ENCODE measurements at places on chromosomes 3 and 15.

DNA sequence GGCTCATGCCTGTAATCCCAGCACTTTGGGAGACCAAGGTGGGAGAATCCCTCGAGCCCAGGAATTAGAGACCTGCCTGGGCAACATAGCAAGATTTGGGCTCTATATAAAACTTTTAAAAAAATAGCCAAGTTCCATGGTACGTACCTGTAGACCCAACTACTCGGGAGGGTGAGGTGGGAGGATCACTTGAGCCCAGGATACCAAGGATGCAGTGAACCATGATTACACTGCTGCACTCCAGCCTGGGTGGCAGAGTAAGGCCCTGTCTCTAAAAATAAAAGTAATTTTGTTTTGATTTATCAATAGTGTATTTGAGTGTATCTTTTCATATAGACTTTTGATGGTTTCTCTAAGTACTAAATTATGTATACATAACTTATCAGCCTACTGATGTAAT lies 63.1 kb downstream of the LSM3 start:
- DNase-seq: no peak

GRCh38 chr3:135128818-135129217 lies 333.8 kb downstream of the EPHB1 start:
- no peak for DNase-seq

- no peak for DNase-seq
Measured at GRCh38 chr3:76509179-76509830, 530.6 kb upstream of the ROBO2 start.

DNA sequence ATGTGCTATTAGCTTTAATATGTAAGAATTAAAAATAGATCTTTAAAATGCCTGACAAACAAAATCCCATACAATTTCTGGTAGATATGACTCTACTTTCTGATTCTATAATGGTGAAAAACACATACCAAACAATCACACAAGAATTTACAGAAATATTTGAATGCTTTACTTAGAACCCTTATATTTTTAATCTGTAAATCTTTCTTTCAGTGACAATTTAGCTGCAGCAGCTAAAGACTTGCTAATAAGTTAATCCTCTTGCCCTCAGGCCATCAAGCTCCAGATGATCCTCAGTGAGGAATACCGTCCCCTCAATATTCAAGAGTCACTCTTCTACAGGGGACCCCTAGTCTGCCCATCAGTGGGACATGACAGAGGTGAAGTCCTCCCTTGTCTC lies 55.6 kb downstream of the C3orf80 start:
- no peak for DNase-seq

- DNase-seq: no peak
Measured at GRCh38 chr3:66314455-66314854, 93.7 kb downstream of the SLC25A26 start.

DNA sequence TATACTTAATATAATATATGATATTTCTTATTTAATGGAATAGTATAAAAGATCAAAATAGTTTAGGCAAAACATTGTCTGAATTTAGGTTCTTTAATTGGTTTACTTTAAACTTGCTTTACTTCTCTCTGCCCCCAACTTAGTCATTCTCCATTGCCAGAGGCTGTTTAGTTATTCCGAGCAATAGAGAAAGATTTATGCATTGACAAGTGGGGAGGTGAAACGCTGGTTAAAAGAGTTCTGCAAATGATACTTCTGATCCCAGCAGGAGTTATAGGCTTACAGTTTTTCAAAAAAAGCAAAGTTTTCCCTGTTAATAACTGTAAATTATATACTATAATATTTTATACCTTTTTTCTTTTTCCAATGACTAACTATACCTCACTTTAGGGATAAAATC lies 145.4 kb downstream of the EPHA3 start:
- DNase-seq: no peak

GRCh38 chr3:64033069-64033468 lies 9.8 kb upstream of the PSMD6 start:
- no peak for DNase-seq

DNA sequence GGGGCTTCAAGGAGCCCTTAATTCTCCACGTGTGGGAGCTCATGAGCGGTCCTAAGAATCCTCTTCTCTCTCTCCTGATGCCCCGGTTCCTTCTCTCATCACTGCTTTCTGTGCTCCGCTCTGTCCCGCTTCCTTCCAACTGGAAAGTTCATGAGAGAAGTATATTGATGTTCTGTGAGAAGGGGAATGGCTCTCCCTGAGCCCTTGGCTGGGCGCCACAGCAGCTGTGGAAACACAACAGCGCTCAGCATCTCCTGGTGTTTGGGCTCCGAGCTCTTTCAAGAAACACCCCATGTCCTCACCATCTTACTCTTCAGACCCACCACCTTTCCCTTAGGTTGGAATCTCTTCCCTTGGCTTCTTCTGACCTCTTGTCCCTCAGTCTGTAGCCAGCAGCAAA lies 161.7 kb downstream of the VGLL4 start:
- no peak for DNase-seq

- no peak for DNase-seq
Measured at GRCh38 chr3:135050536-135050935, 255.5 kb downstream of the EPHB1 start.

GRCh38 chr3:11604139-11604892 lies 39.4 kb downstream of the VGLL4 start:
- peak; percentile 10 for DNase-seq

GRCh38 chr3:160998581-160998980 lies 106.6 kb downstream of the B3GALNT1 start:
- DNase-seq: no peak

- no peak for DNase-seq
Measured at GRCh38 chr3:67312155-67312554, 314.0 kb downstream of the KBTBD8 start.

DNA sequence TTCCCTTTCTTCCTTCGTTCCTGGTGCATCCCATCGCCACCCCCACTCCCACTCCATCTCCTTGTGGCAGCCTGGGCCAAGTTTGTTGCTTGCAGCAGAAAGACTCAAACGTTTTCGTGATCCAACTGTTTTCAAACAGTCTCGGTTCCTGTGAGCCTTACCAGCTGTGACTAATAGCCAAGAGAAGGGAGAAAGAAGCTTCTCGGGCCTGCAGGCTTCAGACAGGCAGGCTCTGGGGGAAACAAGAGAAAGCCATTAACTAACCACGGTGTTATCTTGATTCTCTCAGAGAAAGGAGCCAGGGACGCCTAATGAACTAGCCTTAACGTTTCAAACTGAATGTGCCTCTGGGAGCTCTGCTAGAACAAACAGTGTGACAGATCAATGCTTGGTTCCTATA lies 742.0 kb downstream of the NR2F2 start:
- DNase-seq: no peak

DNA sequence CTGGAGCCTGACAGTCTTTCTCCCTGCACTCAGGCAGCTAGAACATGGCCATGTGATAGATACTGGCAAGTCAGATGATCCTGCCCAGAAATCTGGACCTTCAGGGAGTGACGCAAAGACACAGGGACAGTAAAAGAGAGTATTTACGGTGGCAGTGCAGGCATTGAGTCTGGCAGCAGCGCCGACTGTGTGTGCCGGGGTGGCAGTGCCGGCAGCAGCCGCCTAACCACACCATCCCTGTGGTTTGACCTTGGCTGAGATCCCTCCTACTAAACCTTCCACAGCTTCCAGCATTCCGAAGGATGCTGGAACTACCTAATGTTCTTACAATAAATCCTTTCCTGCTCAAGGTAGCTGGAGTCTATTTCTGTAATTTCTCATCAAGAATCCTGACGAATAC lies 4.6 kb upstream of the TSPAN3 start:
- DNase-seq: no peak

- no peak for DNase-seq
Measured at GRCh38 chr3:15514663-15515340, 6.7 kb downstream of the COLQ start.

- DNase-seq: no peak
Measured at GRCh38 chr15:53739651-53740050, 19.8 kb downstream of the WDR72 start.

DNA sequence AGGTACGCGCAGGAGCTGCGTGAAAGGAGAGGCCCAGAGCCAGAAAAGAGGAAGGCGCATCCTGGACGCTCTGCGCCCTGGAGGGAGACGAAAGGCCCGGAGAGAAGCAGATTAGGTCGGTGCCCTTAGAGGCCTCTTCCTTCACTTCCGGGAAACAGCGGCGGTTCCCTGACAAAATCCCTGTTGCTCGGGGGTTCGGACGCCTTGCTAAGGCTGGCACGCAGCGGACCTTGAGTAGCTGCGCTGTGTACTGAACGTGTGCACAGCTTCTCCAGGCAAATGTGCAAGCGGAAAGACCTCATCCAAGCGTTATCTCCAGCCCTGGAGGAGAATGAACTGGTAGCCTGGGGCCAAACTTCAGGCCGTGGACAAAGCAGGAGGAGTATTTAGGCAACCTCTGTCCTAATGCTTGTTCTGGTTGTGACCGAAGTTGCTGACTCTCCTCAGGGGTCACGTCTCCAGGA lies 3.0 kb upstream of the SOX14 start:
- DNase-seq: no peak

DNA sequence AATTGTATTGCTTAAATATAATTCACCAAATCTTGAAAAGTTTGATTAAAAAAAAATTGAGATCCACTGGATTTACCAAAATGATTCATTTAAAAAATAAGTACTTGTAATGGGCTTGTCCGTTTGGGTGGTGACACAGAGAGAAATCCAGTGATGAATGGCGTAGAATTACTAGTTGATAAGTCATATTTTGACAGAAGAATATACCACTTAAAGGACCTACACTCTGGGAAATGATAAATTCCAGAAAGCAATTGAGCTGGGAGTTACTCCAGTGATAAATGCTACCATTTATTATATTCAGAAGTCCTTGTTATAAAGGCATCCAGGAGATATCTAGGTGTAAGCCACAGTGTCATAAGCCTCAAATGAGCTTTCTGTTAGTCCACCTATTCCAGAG lies 141.8 kb upstream of the CFAP20DC start:
- no peak for DNase-seq

DNA sequence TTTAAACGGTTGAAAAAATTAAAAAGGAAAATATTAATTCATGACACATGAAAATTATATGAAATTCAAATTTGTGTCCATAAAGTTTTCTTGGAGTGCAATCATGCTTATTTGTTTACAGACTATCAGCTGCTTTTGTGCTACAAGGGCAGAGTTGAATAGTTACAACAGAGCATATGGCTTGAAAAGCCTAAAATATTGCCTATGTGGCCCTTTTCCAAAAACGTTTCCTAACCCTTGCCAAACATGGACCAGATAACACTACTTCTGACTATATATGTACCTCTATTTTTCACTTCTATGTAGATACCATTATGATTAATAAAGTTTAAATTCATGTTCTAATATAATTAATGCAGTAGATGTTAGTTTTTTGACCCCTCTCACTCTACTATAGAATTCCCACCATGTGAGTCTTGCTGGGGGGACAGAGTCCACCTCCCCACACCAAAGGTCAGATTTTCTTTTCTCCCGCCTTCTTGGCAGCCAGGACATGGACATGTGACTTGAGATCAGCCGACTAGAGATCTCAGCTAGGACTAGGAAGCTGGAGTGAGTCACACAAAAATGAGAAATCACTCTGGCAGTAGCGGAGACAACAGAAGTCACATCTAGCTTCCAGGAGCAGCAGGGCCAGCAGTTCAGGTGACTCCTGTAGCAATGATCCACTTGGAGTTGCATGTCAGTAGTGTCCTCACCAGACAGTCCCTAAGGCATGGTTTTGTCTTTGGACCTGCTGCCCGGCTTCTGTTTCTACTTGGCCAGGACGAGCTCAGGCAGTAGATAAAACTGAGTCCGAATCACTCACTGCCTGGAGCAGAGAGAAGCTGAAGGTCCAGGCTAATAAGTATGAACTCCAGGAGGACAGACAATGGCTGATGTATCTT lies 22.4 kb downstream of the CIAO2A start:
- peak; percentile 90 for DNase-seq

GRCh38 chr3:60142009-60142408 lies 1092.2 kb upstream of the CFAP20DC start:
- no peak for DNase-seq

DNA sequence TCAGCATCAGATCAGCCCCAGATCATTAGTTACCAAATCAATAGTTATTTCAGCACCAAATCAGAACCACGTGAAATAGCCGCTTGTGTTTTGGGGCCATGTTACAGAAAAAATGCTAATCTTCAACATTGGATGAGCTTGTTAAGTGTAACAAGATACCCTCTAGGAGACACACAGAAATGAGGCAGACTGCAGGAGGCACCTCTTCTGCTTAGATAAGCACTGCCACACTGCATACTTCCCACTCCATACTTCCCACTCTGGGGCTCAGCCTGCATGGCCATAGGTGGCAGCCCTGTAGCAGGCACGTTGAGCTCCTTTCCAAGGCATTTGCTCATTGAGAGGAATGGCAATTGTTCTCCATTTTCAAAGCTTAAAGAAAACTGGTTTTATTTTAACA lies 73.3 kb downstream of the CHCHD6 start:
- DNase-seq: no peak

DNA sequence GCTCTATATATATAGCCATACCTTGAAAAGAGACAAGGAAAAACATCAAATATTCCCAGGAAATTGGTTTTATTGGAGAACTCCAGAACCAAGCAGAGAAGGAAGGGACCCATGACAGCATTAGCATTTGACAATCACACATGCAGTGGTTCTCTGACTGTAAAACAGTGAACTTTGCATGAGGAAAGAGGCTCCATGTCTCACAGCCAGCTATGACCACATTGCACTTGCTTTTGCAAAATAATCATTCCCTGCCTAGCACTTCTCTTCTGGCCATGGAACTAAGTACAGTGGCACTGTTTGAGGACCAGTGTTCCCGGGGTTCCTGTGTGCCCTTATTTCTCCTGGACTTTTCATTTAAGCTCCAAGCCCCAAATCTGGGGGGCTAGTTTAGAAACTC lies 85.5 kb downstream of the TGFBR2 start:
- DNase-seq: no peak

DNA sequence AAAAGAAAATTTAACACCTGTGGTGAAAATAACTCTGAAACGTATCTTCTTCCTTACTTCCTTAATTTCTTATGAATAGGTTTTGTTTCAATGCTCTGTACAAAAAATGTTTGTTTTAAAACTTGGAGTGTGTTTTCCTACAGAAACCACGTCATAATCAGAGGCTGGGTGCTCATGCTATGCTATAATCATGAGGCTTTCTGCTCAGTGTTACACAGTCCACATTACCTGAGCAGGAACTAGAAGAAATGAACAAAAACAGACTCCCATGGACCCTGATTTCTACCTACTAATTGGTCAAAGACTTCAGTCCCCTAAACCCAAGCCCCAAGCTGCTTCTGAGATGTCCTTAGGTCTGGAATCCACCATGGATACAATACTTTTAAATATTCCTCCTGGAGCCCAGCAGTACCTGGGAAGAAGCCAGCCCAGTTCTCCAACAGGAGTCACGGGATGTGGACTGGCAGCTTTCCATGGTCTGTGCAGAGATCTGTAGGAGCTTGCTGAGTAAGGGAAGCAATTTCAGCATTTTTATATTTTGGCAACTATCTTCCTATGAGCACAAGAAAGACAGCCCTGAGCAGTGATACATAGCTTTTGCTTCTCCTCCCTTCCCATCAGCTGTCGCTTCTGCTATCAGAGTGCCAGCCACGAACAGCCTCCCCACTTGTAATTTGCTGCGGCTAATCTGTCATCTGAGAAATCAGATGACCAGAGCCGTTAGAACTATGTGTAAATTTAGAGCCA lies 65.6 kb downstream of the WDR72 start:
- DNase-seq: no peak
